Right ventricle myocardium inferior (tissue), 1 donor: ENCODE measurements at places on chromosomes 12 and 14. TPM values are rescaled to one million over a fixed set of nuclear protein-coding genes. Genes with fewer than 3 reads are reported as not detected.
A peak's percentile ranks its signal among the peaks of the same experiment; 100 is the strongest.

DNA sequence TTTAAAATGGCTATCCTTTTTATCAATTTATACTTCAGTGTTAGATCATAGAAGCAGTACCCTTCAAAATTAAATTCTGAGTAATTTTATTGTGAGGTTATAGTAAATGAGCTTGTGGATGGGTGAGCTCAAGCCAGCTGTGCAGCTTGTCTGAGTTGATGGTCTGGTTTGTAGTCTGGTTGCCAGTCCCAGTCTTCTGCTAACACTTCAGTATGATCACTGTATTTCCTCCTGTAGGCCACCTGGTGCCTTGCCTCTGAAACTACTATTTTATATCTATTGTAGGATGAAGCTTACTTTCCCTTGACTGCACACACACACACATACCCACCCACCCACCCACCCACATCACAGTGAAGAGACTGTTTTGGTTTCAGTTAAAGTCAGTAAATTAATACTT is 496.4 kb downstream of the PCNX1 start:
- no peak for DNase-seq

DNA sequence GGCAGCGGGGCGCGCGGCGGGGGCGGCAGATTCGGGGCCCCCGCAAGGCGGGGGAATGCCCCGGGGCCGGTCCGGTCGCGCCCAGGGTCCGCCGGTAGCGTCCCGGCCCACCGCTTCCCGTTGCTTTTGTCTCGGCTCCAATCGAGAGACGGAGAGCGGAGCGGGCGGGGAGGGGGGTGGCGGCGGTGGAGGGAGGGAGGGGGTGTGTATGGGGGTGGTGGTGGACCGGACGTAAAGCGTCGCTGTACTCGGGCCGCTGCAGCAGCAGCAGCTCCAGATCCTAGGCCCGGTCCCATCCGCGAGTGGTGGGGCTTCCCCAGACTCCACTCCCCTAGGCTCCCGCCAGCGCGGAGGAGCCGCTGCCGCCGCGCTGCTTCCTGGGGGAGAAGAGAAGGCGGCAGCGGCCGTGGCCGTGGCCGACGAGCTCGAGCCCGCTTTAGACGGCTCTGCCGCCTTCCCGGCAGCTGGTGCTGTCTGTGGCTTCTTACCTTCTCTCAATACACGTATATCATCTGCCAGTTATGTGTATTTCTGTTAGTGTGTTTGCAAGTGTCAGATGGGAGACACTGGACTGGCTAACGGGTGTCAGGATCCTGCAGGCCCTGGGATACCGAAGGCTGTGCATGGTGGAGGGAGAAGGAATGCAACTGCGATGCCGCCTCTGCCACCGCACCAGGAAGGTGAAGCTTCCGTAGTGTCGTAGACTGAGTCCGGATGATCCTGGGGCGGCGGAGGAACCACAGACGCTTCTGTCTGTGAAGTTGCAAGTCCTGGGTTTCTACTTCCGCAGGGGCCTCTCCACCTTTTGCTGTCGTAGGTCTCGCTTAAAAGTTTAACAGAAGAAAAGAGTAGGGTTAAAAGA is 508 bp downstream of the CNOT2 start:
- DNase-seq: peak; percentile 77

- DNase-seq: no peak
Measured at GRCh38 chr14:38311655-38312054, 55.8 kb upstream of the CLEC14A start.

GRCh38 chr14:36524220-36524837 is 4.3 kb upstream of the NKX2-1 start:
- no peak for DNase-seq

- no peak for DNase-seq
Measured at GRCh38 chr14:27557445-27557844, 959.6 kb upstream of the NOVA1 start.

DNA sequence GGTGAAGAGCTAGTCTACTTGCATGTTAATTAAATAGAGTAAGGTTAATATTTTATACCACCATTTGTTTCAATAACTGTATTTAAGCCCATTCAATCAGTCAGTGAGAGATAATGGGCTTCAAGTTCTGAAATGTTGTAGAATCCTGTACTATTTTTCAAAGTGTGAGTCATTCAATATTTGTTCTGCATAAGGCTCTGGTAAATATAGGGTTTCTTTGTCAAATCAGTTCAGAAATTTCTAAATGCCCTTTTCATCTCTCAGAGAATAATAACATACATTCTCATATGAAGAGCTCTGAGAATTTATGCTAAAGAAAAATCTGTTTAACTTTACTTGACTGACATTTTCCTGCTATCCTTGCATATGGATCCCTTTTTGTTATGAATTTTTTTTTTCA is 493.3 kb downstream of the TMTC2 start:
- no peak for DNase-seq

DNA sequence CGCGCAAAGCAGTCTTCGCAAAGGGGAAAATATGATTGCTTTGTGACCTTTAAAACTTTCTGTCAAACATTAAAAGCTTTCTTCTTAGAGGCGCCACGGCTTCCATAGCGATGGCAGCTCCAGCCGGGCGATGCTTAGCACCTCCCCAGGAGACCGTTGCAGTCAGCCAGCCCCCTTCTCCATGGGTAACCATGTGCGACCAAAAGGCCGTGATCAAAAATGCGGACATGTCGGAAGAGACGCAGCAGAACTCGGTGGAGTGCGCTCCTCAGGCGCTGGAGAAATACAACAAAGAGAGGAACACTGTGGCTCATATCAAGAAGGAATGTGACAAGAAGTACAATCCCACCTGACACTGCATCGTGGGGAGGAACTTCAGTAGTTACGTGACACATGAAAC is 12.7 kb upstream of the STON2 start:
- DNase-seq: no peak

GRCh38 chr12:2528001-2528400 is 266.8 kb upstream of the FKBP4 start:
- DNase-seq: no peak

The ARHGEF40 gene
- 25.5 TPM for total RNA-seq

The IL31 gene
- total RNA-seq: not detected

The SLC24A4 gene
- 0.49 TPM for total RNA-seq

The RPGRIP1 gene
- total RNA-seq: 0.60 TPM

The INTS13 gene
- 23.7 TPM for total RNA-seq

The RERG gene
- 4.0 TPM for total RNA-seq

The AKAP3 gene
- 2.5 TPM for total RNA-seq

The EFS gene
- total RNA-seq: 4.0 TPM

The PLEK2 gene
- total RNA-seq: not detected

The OTUB2 gene
- 0.35 TPM for total RNA-seq

The KRT6C gene
- total RNA-seq: not detected

The SPIC gene
- total RNA-seq: not detected
